ENCODE measurements at places on chromosomes 7 and 10. TPM values are rescaled to one million over a fixed set of nuclear protein-coding genes. Genes with fewer than 3 reads are reported as not detected.
A peak's percentile ranks its signal among the peaks of the same experiment; 100 is the strongest.

- DNase-seq, result no peak
These were observed 34.7 kb upstream of the FXYD4 start for GRCh38 chr10:43336641-43337318.

- DNase-seq, result no peak
These were observed 238.5 kb downstream of the SEMA3A start for GRCh38 chr7:83956104-83956503.

DNA sequence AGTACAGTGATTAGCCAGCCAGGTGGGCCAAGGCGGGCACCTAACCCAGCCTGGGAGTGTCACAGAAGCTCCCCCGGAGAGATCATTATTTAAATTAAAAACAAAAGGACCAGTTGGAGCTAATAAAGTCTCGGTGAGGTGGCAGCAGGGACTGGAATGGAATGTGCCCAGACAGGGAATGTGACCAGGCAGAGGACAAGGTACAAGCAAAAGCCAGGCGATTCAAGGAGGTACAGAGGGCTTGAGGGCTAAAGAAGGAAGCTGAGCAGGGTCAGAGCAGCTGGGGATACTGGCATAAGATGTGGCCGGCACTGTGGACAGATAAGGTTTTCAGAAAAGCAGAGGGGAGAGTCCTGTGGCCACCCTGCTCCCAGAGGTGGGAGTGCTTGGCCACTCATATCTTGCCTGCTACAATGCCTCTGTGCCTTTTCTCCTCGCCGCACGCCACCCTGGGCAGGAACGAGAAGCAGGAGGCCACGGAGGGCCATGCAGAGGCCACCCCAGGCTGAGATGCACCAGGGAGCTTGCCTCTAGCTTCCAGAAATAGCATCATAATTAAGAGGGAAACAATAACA, 13.2 kb downstream of the TMEM273 start:
- DNase-seq, result no peak

DNA sequence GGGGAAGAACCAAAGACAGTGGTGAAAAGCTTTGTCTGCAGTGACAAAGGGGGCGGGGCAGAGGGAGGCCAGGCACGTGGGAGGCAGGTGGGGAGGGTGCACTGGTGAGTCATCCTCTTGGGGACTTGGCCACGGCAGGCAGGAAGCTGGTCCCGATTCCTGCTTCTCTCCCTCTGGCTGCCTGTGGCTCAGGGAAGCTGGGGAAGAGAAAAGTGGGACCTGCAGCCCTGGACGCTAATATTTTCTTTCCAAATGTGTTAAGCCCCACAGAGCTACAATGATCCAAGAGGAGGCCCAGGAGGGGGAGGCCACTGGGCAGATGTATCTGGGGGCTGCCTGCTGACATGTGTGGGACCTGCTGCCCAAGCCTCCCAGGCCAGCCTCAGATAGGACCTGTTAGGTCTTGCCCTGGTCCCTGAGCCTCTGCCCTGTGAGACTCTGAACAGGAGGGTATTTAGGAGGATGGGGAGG, 231.8 kb downstream of the KCNMA1 start:
- DNase-seq, result peak; percentile 81

The CAMK2B gene
- total RNA-seq, result 2.2 TPM
